Activated naive CD4-positive, alpha-beta T cell (primary cell): ENCODE measurements at places on chromosomes 11 and 22.

DNA sequence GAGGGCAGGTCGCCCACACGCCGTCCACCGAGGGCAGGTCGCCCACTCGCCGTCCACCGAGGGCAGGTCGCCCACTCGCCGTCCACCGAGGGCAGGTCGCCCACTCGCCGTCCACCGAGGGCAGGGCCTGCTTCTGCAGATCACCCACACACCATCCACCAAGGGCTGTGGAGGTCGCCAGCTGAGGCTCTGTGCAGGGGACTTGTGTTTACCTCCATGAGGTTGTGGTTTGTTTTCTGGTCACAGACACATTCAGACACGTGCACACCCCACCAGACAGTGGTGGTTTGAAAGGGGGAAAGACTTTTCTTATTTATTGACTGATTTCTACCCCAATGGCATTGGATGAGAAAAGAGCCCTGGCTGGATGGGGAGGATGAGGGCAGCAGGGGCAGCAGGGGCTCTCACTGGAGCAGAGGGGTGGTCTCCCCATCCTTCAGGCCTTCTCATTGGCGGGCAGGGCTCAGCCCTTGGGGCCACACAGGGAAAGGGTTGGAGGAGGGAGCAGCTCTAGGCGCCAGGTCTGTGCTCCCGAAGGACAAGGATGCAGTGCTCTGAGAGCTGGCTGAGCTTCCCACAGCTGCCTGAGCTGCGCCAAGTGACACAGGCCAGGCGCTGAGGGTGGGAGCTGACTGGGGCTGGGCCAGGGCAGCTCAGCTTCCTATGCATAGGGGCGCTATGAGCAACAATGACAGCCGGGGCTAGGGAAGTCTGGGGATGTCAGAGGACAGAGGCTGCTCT lies 252.6 kb upstream of the B3GAT1 start:
- DNase-seq = no peak

DNA sequence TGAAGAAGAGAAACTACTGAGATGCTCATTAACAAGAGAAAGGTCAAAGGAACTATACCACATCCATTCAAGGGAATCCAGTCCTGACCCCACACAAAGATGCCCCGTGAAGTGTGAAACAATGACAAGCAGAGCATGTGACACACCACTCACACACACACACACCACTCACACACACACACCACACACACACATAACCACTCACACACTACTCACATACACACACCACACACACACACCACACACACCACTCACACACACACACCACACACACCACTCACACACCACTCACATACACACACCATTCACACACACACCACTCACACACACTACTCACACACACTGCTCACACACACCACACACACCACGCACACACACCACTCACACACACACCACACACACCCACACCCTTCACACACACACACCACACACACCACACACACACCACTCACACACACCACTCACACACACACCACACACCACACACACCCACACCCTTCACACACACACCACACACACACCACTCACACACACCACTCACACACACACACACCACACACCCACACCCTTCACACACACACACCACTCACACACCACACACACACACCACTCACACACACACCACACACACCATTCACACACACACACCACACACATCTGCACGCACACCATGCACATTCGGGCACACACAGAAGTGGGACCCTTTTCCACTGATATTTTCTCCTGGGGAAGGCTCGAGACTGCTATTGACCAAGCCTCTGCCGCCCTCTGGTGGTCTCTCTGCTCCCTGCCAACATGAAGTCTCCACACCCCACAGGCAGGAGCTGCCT lies 32.0 kb upstream of the COMT start:
- peak; percentile 74 for DNase-seq

- DNase-seq = no peak
Observed at GRCh38 chr11:78432058-78432515, 14.5 kb upstream of the GAB2 start.

- DNase-seq = no peak
Observed at GRCh38 chr11:46912526-46913150, 5.7 kb downstream of the LRP4 start.

DNA sequence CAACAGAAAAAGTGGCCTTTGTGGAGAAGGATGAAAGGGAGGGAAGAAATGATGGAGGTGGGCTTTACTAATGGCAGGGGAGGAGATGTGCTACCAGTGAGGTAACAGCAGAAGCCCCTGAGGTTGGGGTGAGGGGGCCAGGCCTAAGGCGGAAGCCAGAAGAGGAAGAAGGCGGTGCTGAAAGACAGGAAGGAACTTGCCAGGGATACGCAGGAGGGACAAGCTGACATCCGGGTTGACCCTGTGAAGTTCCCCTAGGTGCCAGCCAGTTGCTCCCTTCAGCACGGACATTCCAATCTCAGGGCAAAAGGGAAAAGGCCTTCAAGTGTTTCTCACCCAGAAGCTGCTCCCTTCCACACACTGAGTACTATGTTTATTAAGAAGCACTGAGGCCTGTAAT lies 2.3 kb upstream of the TIRAP start:
- DNase-seq = no peak

DNA sequence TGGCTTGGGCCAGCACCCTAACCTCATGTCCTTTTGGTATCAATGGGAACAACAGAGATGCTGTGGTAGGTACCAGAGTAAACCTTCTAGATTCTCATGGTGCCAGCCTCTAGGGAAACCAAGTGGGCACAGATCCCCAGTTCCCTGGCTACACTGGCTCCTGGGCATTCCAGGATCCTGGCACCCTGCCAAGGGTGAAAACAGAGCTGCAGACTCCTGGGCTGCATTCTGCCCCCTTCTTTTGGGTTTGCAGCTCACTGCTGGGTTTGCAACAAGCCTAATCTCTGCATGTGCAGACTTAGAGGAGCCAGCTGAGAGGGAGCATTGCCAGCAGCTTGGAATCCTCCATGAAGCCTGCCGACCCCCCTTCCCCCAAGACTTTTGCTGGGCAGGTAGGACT lies 30.6 kb downstream of the PRDM11 start:
- DNase-seq = no peak
